ENCODE measurements at places on chromosomes 5 and 9.

- no peak for DNase-seq
Measured at GRCh38 chr9:89225587-89225986, 47.0 kb upstream of the SHC3 start.

DNA sequence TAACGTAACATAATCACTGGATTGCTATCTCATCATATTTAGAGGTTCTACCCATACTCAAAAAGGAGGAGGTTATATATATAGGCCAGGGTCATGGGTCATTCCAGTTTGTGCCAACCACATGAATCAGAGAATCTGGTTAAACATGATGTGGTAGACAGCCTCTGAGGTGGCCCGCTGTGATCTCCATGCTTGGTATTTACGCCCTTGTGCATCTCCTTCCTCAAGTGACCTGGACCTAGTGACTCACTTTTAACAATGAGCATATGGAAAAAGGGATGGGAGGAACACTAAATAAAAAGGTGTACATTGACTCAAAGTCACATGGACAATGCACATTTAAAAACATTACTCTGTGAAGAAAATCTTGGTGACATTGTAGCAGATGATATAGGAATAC is 77.7 kb upstream of the CTNND2 start:
- no peak for DNase-seq

- DNase-seq = no peak
Measured at GRCh38 chr5:75057561-75057960, 5.2 kb upstream of the GCNT4 start.

DNA sequence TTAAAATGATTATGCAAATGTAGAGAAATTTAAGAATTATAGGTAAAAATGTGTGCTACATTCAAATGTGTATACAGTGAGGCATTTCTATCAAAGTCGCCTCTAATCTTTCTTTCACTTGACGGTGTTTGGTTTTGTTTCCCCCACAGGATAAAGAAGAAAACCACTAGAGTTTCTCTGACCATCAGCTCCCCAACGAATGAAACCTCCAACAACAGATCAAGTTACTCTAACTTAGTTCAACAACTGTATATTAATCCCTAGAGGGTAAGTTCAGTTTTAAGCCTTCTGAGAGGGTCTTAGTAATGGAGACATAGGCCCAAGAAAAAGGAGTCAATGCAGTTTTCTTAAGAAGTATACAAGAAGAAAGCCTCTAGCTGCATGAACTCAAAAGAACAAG is 11.5 kb upstream of the MYOT start:
- no peak for DNase-seq

DNA sequence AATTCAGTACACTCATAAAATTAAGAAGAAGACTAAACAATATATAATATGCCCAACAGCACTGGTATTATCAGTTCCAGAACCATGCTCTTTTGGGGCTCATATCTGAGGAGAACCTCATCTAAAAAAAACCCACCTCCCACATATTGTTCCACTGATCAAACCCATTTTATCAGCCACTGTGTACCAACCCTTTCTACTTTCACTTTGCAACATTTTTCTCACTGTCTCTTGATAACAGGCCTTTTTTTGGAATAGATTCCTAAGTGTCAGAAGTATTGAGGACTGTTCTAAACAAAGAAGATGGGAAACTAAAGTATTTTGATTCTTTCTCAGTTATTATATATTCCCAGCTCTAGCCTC is 173.2 kb downstream of the GABRB2 start:
- no peak for DNase-seq

- no peak for DNase-seq
Measured at GRCh38 chr5:179485845-179486575, 64.3 kb upstream of the RUFY1 start.

DNA sequence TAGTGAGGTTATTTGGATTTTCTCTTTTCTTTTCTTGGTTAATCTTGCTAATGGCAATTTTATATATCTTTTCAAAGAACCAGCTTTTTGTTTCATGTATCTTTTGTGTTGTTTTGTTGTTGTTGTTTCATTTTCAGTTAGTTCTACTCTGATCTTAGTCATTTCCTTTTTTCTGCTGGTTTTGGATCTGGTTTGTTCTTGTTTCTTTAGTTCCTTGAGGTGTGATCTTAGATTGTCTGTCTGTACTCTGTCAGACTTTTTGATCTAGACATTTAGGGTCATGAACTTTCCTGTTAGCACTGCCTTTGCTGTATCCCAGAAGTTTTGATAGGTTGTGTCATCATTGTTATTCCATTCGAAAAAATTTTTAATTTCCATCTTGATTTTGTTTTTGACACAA is 399.7 kb downstream of the TLE1 start:
- no peak for DNase-seq

All from WTC11 (cell line).